H54 (cell line): ENCODE measurements at places on chromosomes 2 and 18.
A peak's percentile ranks its signal among the peaks of the same experiment; 100 is the strongest.

GRCh38 chr2:183951630-183952029 is 646.7 kb upstream of the ZNF804A start:
- no peak for DNase-seq

DNA sequence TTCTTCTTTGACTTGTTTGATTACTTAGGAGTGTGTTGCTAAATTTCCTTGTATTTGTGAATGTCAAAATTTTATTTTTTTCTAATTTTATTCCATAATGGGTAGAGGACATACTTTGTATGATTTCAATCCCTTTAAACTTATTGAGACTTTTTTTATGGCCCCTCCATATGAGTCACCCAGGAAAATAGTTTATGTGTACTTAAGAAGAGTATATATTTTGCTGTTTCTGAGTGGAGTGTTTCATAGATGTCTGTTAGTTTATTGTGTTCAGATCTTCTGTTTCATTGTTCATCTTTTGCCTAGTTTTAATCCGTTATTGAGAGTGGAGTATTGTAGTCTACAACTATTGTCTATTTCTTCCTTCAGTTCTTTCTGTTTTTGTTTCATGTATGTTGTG is 81.9 kb downstream of the EPB41L5 start:
- no peak for DNase-seq

GRCh38 chr2:191499874-191500565 is 177.9 kb upstream of the NABP1 start:
- DNase-seq, result no peak

- DNase-seq, result no peak
Observed at GRCh38 chr2:1286929-1287328, 126.3 kb upstream of the TPO start.

GRCh38 chr2:198957181-198957580 is 500.6 kb downstream of the SATB2 start:
- no peak for DNase-seq

DNA sequence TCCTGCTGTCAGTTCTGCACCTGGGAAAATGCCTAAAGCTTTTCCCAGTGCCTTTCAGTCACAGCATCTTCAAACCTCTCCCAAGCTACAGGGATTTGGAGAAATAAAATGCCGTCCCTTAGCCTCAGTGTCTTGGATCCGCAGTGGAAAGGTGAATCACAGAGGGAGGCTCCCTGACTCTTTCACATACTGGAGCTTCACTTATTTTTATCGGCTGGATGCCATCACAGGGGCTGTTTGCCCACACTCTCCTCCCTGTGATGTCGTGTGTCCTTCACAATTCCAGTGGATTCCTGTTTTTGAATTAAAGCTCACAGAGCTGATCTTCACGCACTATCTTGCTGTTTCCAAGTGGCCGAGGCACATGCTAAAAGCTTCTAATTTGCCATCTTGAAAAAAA is 1303.1 kb upstream of the DDX18 start:
- DNase-seq, result no peak

DNA sequence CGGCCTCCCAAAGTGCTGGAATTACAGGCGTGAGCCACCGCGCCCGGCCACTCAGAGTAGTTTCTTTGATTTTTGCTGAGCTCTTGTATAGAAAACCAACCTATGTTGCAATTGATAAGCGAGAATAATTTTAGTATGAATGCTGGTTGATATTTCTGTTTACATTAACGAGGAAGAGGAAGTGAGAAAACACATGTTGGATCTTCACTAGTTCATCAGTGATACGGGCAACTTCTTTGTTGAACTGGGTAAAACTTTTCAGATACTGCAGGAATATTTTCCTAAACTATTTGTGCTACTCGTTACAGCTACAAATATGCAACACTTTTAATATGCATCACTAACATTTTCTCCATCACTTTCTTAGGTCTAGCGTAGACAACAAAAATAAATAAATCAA is 67.9 kb upstream of the SLC25A52 start:
- DNase-seq, result no peak

GRCh38 chr18:75405351-75405750 is 22.2 kb downstream of the SMIM21 start:
- DNase-seq, result no peak

- no peak for DNase-seq
Observed at GRCh38 chr2:219739066-219739465, 111.6 kb downstream of the SLC4A3 start.

DNA sequence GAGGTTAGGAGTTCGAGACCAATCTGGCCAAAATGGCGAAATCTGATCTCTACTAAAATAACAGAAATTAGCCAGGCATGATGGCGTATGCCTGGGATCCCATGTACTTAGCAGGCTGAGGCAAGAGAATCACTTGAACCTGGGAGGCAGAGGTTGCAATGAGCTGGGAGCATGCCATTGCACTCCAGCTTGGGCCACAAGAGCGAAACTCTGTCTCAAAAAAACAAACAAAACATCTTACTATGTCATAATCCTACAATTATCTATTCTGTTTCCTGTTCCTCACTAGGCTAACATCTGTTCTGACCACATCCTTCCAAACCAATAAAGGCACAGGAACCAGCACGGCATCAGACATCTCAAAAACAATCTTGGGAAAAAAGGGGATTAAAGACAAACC is 361.8 kb upstream of the UBE2E3 start:
- DNase-seq, result no peak

DNA sequence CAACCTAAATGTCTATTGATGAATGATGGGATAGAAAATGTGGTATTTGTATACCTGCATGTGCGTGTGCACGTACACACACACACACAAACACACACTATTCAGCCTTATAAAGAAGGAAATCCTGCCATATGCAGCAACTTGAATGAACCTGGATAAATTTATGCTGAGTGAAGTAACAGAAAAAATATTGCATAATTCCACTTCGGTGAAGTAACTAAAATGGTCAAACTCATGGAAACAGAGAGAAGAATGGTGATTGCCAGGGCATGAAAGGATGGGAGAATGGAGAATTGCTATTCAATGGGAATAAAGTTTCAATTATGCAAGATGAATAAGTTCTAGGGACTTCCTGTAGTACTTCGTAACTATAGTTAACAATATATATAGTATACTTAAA is 95.5 kb upstream of the SCN1A start:
- no peak for DNase-seq

- DNase-seq, result no peak
Observed at GRCh38 chr2:169205176-169205575, 135.8 kb downstream of the DHRS9 start.

DNA sequence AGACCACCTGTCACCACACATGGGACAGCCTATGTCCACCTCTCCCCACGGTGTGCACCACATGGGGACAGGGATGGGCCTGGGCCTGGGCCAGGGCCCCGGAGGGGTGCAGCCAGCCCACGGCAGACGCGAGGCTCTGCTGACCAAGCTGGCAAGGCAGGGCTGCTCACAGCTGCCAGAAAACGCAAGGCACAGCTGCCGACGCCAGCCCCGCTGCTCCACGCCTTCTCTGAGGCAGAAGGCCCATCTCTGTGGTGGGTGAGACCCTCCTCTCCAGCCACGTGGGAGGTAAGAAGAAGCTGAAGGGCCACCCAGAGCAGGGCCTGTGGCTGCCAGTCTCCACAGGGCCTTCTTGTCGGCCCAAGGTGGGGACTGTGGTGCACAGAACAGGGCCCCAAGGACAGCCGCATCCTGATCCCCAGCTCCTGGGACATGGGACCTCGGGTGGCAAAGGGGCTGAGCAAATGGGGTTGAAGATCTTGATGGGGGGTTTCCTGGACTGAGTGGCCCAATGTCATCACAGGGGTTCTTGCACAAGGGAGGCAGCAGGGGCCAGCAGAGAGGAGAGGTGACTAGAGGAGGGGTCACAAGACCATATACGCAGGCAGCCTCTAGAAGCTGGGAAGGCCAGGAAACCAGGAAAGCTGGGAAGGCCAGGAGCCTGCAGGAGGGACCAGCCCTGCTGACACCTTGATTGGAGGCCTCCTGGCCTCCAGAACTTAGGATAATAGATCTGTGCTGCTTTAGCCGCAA is 72.3 kb downstream of the NDUFA10 start:
- no peak for DNase-seq

DNA sequence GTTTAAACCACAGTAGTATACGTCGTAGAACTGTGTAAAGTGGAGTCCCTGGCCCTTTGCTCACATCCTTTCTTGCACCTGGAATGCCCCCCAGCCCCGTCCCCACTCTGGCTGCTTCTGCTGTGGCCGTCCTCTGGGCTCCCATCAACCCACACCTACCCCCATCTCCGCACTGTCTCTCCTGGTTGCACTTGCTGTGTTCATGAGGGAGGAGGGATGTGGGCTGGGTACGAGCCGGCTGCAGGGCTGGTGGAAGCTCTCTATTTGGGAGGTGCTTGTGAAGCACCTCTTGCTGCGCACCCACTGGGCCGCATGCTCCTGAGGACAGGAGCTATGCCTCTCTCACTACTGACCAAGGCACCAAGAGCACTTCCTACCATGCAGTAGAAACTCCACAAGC is 5.1 kb downstream of the OR6B3 start:
- no peak for DNase-seq

GRCh38 chr2:83172841-83173240 is 1286.2 kb downstream of the SUCLG1 start:
- no peak for DNase-seq

DNA sequence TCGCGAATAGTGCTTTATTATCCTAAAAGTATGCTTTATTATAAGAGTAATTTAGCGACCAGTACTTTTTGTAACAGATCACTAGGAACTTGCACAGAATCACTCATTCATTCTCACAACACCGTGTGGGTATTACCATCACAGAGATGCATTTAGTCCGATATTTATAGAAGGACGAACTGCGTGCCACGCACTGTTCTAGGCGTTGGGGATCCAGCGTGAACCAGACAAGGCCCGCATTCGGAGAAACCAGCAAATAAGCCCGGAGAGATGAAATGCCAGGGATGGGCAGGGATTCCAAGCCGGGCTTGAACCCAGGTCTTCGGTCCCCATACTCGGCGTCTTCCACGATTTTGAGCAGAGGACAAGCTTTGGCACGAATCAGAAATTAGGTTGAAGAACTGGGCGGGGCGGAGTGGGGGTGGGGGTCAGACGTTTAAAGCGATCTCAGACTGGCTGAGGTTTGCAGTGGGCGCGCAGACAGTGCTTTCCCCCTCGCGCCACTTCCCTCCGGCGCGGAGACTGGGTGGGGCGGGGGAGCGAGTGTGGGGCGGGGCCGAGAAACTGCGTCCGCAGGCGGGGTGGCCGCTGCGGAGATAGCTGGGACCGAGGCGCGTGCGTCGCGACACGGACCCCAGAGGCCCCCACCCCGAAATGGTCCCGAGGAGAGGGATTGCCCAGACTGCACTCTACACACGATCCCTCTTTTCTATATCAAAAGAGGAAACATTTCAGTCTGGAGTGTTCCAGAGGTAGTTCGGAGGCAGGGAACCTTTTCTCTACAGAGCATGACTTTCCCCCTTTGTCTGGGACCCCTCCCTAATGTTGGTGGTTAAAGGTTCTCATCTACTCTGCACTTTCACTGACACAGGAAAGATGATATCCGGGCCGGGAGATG is 1.1 kb upstream of the CXCR4 start:
- no peak for DNase-seq

DNA sequence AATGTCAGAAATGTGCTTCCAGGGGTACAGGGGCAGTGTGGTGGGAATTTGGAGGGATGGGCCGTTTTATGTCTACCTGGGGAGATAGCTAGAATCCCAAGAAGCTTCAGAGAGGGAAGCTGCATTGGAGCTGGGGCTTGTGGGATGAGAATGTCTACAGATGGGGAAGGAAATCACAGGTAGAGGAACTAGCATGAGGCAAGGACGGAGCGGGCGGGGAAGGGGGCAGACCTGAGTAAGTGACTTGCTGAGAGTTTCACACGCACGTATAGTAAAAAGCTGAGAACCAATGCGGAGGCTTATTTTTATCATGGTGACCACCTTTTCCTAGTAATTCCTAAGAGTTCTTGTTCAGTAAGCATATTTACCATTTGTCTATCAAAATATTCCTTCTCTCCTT is 6.3 kb downstream of the C2orf80 start:
- no peak for DNase-seq

DNA sequence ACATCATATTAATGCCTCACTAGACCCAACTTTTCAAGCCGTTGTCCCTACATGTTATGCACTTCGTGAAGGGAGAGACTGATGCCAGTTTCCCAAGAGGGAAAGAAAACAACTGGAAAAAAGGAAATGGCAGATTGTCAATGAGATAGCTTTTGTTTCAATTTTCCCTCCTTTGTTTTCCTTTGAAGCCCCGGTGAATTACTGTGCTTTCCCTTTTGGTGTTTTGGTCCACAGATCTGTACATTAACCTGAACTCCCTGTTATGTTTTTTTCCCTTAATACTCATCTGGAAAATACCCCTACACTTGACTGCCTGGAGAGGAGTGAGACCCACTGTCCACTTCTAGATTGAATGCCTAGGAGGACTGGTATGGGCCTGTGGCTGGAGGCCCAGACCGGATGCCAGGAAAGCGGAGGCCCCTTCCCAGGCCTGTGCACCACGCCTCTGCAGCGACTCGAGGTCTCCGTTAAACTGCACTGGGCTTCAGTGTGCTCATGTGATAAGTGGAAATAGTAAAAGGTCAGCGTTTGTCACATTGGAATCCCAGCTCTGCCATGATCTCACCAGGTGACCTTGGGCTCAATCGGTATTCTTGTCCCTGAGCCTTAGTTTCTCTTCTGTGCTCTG is 106.4 kb downstream of the GATA6 start:
- no peak for DNase-seq

- DNase-seq, result no peak
Observed at GRCh38 chr18:57439985-57440330, 4.8 kb downstream of the ONECUT2 start.

DNA sequence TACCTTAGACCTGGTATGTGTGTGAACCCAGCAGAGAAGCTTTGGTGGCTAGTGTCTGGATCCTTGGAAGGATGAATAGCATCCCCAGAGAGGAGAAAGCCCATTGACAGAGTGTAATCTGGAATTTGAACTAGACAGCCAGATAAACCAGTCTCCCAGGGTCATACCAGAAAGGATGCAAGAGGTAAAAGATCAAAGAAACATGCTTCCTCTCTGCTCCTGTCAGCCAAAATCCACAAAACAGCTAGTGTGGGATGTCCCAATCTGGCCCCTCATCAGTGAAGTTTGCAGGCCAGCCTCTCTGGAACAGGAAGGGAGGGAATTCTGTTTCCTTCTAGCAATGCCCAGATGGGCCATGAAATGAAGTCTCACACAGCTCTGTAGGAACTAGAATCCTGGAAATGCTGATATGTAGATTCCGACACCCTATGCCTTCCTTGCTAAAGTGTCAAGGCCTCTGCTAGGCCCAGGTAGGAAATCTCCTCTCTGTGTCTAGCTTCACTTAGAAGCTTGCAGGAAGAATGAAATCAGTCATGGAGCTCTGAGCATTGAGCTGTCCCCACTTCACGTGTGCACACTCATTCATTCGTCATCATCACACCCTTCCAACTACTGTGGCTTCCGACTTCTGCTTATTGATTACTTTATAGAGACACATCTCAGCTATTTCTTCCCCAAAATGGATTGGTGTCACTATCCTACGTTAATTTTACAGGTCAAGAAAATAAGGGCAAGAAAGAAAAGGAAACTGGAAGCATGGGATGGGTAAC is 38.0 kb downstream of the EVA1A start:
- DNase-seq, result no peak

GRCh38 chr18:31489311-31489710 is 8.7 kb upstream of the DSG2 start:
- DNase-seq, result no peak

- peak; percentile 6 for DNase-seq
Observed at GRCh38 chr2:179020156-179020750, 29.7 kb downstream of the CCDC141 start.
